ENCODE measurements at places on chromosomes 11 and 22. TPM values are rescaled to one million over a fixed set of nuclear protein-coding genes. Genes with fewer than 3 reads are reported as not detected.

MIOX gene
- total RNA-seq: not detected

FAM181B gene
- total RNA-seq: 0.08 TPM

CNGA4 gene
- not detected for total RNA-seq

LMO1 gene
- 3.6 TPM for total RNA-seq

DAGLA gene
- total RNA-seq: 4.3 TPM

SLC22A12 gene
- not detected for total RNA-seq

NTM gene
- 2.9 TPM for total RNA-seq

RTN4RL2 gene
- 1.6 TPM for total RNA-seq

HBD gene
- not detected for total RNA-seq

ELFN2 gene
- total RNA-seq: 0.22 TPM

NXPE4 gene
- not detected for total RNA-seq

SCGB1A1 gene
- total RNA-seq: not detected

EIF3L gene
- 385 TPM for total RNA-seq

PLEKHA7 gene
- 18.3 TPM for total RNA-seq

RSF1 gene
- 34.8 TPM for total RNA-seq

GAB4 gene
- not detected for total RNA-seq

DNA sequence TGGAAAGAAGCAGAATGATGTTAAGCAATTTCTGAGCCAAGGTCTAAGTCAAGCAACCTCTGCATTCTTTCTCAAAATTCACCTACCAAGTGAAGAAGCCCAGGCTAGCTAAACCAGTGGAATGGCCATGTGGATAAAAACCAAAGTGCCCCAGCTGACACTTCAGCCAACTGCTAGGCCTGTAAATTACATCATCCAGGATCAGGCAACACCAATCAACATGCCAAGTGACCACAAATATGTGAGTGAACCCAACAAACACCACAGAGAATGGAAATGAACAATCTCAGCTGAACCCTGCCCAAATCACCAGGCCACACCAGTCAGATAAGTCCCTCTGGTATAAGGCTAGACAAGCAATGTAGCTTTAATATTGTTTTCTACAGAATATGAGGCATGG, 25.1 kb upstream of the FJX1 start:
- DNase-seq: no peak

- peak; percentile 82 for DNase-seq
Measured at GRCh38 chr11:44627911-44628729, 62.7 kb downstream of the CD82 start.

GRCh38 chr11:131534611-131535010, 164.2 kb downstream of the NTM start:
- no peak for DNase-seq

DNA sequence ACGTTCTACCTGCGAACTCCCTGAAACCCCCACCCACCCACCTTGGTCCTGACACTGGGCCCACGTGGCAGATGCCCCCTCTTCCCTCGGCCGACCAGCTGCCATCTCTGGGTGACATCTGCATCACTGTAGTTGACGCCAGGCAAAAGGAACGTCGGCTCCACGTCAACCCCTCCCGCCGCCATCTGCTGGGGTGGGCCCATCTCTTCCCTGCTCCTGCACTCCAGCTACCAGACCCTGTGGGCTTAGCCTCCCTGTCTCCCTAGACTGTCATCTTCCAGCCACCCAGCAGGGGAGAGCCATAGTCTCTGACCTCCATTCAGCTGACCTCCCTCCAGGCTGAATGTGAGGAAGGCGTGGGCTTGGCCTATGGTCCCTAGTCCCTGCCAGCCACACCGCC, 21.4 kb downstream of the CHID1 start:
- no peak for DNase-seq

GRCh38 chr11:8262552-8263108, 1.0 kb downstream of the LMO1 start:
- DNase-seq: no peak

DNA sequence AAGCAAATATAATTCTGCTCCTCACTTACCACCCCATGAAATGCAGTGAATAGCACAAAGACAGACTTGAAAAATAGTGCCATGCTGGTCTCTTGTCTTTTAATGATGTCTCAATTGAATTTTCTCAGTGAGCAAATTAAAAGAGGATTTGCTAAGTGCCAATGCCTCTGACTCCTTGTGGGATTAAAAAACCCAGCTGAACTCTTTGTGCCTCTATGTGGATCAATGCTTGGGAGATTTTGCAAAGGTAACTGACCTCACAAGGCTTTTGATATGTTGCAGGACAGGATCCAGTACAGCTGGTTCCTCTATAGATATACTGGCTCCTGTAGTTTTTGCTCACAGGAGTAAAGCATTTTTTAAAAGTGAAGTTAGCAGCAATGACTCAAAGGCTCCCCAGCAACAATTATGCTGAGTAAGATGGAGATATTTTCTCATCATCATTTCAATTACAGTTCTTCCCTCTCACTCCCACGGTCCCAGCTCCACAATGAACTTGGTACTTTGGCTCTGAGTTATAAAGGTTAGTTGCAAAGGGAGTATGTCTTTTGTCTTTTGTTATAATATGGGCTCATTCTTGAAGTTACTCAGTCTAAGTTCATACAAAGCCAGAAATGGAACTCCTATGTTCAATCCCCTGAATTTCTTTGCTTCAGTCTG, 471.5 kb downstream of the LRRC4C start:
- no peak for DNase-seq

- DNase-seq: no peak
Measured at GRCh38 chr11:73962101-73962705, 11.4 kb downstream of the DNAJB13 start.

- DNase-seq: no peak
Measured at GRCh38 chr11:76026281-76026680, 180.0 kb downstream of the WNT11 start.

- no peak for DNase-seq
Measured at GRCh38 chr11:86116386-86116726, 47.5 kb upstream of the PICALM start.

GRCh38 chr11:125091247-125091876, 20.1 kb downstream of the TMEM218 start:
- no peak for DNase-seq

- no peak for DNase-seq
Measured at GRCh38 chr22:28600546-28601143, 79.0 kb downstream of the TTC28 start.

- DNase-seq: no peak
Measured at GRCh38 chr11:6094186-6094585, 13.3 kb upstream of the OR56B4 start.

DNA sequence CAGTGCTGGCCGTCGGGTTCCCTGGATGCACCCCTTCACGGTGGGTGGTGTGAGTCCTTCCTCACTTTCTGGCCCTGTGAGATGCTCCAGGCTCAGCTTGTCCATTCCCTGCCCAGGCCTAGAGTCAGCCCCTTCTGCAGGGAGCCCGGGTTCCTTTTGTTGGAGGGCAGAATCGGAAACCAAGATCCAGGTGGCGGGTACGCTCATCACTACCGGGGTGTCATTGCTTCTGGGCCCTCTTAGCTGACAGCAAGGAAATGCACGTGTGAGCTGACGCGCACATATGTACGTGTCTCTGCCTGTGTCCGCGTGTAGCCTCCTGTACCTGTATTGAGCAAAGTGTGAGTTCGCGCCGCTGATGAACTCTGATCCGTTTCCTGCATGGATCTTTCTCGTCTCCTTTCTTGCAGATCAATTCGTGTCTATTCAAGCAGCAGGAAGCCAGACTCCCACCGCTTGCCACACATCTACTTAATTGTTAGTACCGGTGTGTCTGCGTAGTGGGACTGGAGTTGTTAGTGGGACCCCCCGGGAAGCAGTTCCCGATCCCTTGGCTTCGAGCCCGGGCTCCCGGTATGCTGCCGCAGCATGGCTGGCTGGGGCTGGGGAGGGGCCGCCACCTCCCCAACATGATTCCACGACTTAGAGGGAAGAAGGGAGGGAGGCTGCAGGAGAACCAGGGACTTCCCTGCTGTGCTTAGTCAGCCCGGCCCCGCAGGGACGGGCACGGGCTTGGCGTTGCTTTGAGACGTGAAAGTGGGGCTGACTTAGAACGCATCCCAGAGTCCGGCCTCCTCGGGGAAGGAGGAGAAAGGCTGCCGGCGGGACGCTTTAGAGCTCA, 35.9 kb upstream of the GRAMD4 start:
- DNase-seq: peak; percentile 27

GRCh38 chr11:73958521-73959141, 7.8 kb downstream of the DNAJB13 start:
- no peak for DNase-seq

- no peak for DNase-seq
Measured at GRCh38 chr11:5851002-5851401, 6.5 kb downstream of the OR52E8 start.

DNA sequence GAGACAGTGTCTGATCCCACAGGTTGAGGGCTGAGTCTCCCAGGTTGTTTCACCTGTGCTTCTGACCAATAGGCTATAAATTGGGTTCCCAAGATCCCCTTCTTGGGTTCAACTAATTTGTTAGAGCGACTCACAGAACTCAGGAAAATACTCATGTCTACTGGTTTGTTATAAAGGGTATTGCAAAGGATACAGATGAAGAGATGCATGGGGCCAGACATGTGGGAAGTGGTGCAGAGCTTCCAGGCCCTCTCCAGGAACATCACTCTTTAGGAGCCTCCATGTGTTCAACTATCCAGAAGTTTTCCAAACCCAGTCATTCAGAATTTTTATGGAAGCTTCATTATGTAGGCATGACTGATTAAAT, 4.7 kb downstream of the KLHL22 start:
- DNase-seq: no peak

- no peak for DNase-seq
Measured at GRCh38 chr22:50601669-50602337, 1.2 kb downstream of the MAPK8IP2 start.

GRCh38 chr22:35697142-35697541, 20.5 kb upstream of the APOL5 start:
- DNase-seq: no peak

- DNase-seq: no peak
Measured at GRCh38 chr11:96361778-96362177, 18.8 kb upstream of the MAML2 start.

- DNase-seq: no peak
Measured at GRCh38 chr22:27196606-27197005, 539.2 kb downstream of the MIAT start.

- no peak for DNase-seq
Measured at GRCh38 chr11:12435264-12435663, 57.9 kb downstream of the PARVA start.

DNA sequence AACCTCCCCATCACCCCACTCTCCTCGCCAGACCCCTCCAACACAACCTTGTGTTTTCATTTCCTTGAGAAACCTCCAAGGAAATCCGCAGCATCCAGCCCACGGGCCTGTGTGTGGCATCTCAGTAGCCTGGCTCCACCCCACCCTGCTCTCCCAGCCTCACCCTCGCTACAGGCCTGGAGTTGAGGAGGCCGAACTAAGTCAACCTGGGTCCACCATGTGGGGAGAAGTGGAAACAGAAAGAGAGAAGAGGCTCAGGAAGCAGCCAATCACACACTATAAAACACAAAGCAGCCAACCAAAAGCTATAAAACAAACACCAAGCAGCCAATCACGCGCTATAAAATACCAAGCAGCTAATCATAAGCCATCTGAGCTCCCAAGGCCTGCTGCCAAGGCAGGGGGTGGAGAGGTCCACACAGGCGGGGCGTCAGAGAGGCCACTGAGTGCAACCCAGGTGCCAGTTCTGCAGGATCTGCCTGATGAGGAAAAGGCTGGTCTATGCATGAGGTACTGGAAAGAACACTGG, 72.0 kb downstream of the MICAL3 start:
- DNase-seq: no peak

DNA sequence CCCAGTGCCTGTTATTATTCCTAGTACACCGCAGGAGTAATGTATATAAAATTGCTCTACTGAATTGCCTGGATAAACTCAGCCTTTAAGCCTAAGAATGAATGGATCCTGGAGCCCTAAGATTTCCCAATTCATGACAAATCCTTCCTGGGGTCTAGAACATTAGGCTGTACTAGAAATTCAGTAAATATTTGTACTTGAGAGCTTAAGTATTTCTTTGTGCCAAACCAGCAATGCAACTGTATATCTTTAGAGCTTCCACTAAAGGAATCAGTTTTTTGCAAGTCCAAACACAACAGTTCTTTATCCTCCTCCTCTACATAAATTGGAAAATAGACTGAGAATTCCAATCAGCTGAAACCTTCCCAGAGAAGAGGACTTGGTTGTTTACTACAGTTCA, 65.6 kb downstream of the FAM168A start:
- no peak for DNase-seq

GRCh38 chr11:72693271-72693968, 19.2 kb upstream of the PDE2A start:
- no peak for DNase-seq

DNA sequence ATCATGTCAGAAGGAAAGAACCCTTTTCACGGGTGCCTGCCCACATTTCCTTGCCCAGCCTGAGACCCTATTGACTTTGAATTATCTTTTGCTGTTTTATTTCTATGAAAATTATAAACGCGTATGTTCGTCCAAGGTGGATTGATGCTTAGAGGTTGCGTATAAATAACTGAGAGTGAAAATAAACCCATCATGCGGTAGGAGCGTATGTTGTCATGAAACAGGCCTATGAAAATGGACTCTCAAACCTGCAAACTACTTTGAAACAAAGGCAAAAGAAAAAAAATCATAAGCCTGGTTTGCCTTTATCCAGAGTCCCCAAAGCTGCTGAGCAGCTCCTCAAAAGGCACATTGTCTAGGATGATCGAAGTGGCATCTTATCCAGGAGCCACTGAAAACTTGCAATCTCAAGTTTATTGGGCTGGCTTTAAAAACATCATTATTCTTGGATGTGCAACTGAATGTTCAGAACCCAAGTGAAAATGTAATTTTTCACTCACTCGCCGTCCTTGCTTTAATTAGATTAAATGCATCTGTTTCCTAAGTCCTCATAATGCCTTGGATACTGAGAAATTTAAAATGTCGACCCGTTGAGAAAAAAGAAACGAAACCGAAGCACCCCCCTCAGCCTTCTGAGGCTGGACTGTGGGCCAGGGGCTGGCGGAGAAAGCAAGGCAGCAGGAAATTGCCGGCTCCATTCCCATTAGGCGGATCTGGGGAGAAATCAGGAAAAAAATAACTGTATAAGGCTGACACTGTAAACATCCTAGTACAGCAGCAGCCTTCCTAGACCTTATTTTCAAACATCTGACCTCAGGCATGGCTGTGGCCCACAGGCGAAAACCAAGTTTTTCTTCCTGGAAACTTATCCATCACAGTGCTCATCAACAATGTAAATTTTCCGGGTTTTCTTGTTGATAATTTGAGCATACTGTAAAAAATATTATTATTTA, 82.9 kb upstream of the PPARA start:
- DNase-seq: no peak

DNA sequence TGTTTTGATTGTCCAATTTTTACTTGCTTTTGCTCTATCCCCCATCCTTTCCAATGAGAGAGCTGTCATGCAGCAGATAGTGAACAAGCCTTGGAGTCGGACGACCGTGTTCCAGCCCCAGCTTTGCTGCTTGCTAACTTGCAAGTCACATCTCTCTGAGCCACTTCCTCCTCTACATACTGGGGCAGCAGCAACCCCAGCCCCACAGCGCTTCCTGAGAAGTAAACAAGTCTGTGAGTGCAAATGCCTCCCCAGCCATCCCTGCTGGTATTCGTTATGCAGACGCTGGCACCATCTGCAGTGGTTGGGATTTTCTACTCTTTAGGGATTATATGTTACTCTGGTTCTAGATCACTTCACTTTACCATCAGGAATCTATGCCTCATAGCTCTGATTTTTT, 35.0 kb downstream of the TPBGL start:
- peak; percentile 88 for DNase-seq

Measured in Right ventricle myocardium inferior (tissue), 1 donor.